ENCODE measurements at places on chromosomes 13 and 19.

GRCh38 chr13:93399212-93399611 lies 172.6 kb downstream of the GPC6 start:
- DNase-seq = no peak
- H3K27me3 ChIP-seq = no peaks in the 10 kb centered on the region
- no peak overlapping the region for H3K27ac ChIP-seq
- H3K4me1 ChIP-seq = no peaks in the 10 kb centered on the region

DNA sequence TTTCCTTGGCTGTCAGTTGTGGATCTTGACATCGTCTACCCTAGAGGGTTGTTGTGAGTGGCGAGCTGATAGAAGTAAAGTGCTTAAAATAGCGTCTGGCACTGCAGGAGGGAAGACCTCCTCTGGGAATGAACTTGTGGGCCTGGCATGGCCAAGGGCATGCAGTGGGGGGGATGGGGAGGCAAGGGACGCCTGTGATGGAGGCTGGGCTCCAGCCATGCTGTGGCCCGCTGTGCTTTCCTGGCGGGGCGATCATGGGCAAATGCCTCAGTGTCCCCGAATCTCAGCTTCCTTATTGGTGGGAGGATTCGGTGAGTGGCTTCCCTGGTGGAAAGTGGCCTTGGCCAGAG lies 10.7 kb downstream of the CARM1 start:
- H3K27ac ChIP-seq = no peak overlapping the region
- no peak overlapping the region for H3K4me3 ChIP-seq
- no peak for DNase-seq
- peaks cover 18% of the 10 kb centered on the region for H3K4me1 ChIP-seq
- no peaks in the 10 kb centered on the region for H3K27me3 ChIP-seq

- no peak overlapping the region for H3K4me3 ChIP-seq
- H3K36me3 ChIP-seq = no peaks in the 10 kb centered on the region
- no peak for DNase-seq
- H3K4me1 ChIP-seq = peaks cover 7% of the 10 kb centered on the region
- no peaks in the 10 kb centered on the region for H3K27me3 ChIP-seq
These were observed 4.8 kb downstream of the TNFSF9 start for GRCh38 chr19:6535558-6536137.

- no peaks in the 10 kb centered on the region for H3K4me1 ChIP-seq
- H3K27ac ChIP-seq = peak overlapping the region; percentile 5
- H3K36me3 ChIP-seq = peaks cover 18% of the 10 kb centered on the region
- no peaks in the 10 kb centered on the region for H3K27me3 ChIP-seq
- H3K4me3 ChIP-seq = no peak overlapping the region
These were observed 36.4 kb downstream of the EPS15L1 start for GRCh38 chr19:16435238-16435917.

DNA sequence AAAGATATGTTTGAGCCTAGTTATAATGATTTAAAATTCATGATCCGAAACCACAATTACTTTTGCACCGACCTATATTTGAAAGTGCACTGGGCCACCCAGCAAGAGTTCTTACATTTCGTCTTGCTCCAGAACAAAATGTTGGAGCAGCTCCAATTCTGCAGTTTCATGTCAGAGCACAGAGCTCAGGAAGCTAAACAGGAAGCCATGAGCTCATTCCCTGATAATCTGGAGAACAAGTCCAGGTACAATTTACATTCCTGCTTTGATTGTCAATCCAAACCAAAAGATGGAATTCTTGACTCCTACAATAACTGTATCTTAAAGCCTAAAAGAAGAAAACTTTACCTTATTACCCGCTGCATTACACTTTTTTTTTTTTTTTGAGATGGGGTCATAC lies 131.8 kb downstream of the KCTD12 start:
- DNase-seq = no peak
- H3K27me3 ChIP-seq = no peaks in the 10 kb centered on the region
- no peaks in the 10 kb centered on the region for H3K4me1 ChIP-seq
- H3K36me3 ChIP-seq = no peaks in the 10 kb centered on the region

- no peak overlapping the region for H3K27ac ChIP-seq
- H3K4me1 ChIP-seq = no peaks in the 10 kb centered on the region
- no peak for DNase-seq
- no peaks in the 10 kb centered on the region for H3K27me3 ChIP-seq
- no peaks in the 10 kb centered on the region for H3K36me3 ChIP-seq
- no peak overlapping the region for H3K4me3 ChIP-seq
These were observed 81.4 kb downstream of the RNASEH2B start for GRCh38 chr13:50990818-50991506.

- H3K27ac ChIP-seq = no peak overlapping the region
- DNase-seq = no peak
- H3K36me3 ChIP-seq = no peaks in the 10 kb centered on the region
- H3K4me1 ChIP-seq = no peaks in the 10 kb centered on the region
These were observed 22.3 kb downstream of the ZSWIM9 start for GRCh38 chr19:48192750-48193149.

DNA sequence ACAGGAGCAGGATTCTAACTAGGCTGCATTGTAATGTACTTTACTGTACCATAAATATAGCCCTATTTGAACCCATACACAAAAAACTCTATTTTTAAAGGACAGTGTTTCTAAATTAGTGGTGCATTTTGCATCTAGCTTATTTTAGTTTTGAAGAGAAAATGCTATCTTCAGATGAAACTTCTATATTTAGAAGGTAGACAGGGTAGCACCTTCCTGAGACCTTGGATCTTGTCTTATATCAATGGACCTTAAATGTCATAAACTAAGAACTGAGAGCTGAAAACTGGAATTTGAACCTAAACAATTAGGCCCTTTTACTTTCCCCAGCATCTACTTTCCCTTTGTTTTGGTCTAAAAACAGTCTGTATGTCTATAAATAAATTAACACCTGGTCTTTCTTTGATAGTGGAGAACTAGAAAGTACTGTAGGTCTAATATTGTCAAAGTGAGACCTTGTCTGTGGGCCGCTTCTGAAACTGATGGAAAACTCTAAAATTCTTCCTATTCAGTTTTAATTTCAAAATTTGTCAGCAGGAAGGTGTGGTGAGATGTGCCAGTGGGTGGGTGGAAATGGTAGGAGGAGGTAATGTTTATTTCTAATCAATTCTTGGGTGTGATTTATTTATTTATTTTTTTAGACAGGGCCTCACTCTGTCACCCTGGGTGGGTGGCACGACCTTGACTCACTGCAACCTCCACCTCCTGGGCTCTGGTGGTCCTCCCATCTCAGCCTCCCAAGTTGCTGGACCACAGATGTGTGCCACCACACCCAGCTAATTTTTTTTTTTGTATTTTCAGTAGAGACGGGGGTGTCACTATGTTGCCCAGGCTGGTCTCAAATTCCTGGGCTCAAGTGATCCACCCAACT lies 10.1 kb downstream of the COG3 start:
- no peak overlapping the region for H3K27ac ChIP-seq
- no peak for DNase-seq
- H3K4me3 ChIP-seq = no peak overlapping the region
- H3K27me3 ChIP-seq = no peaks in the 10 kb centered on the region
- peaks cover 14% of the 10 kb centered on the region for H3K36me3 ChIP-seq
- peaks cover 3% of the 10 kb centered on the region for H3K4me1 ChIP-seq

GRCh38 chr19:51158474-51159129 lies 16.5 kb downstream of the SIGLEC7 start:
- no peaks in the 10 kb centered on the region for H3K36me3 ChIP-seq
- H3K27ac ChIP-seq = no peak overlapping the region
- H3K4me1 ChIP-seq = no peaks in the 10 kb centered on the region
- peak; percentile 64 for DNase-seq
- H3K27me3 ChIP-seq = no peaks in the 10 kb centered on the region
- no peak overlapping the region for H3K4me3 ChIP-seq

GRCh38 chr13:93118081-93118615 lies 108.5 kb upstream of the GPC6 start:
- H3K4me3 ChIP-seq = no peak overlapping the region
- no peak for DNase-seq
- H3K4me1 ChIP-seq = no peaks in the 10 kb centered on the region
- no peaks in the 10 kb centered on the region for H3K27me3 ChIP-seq
- no peak overlapping the region for H3K27ac ChIP-seq

GRCh38 chr19:32890841-32891240 lies 21.3 kb upstream of the SLC7A9 start:
- no peak overlapping the region for H3K4me3 ChIP-seq
- no peaks in the 10 kb centered on the region for H3K36me3 ChIP-seq
- no peak overlapping the region for H3K27ac ChIP-seq
- no peak for DNase-seq
- no peaks in the 10 kb centered on the region for H3K27me3 ChIP-seq
- no peaks in the 10 kb centered on the region for H3K4me1 ChIP-seq

- no peak overlapping the region for H3K4me3 ChIP-seq
- peaks cover 3% of the 10 kb centered on the region for H3K36me3 ChIP-seq
- peaks cover 5% of the 10 kb centered on the region for H3K4me1 ChIP-seq
These were observed 41.2 kb downstream of the POLR1D start for GRCh38 chr13:27662738-27663470.

DNA sequence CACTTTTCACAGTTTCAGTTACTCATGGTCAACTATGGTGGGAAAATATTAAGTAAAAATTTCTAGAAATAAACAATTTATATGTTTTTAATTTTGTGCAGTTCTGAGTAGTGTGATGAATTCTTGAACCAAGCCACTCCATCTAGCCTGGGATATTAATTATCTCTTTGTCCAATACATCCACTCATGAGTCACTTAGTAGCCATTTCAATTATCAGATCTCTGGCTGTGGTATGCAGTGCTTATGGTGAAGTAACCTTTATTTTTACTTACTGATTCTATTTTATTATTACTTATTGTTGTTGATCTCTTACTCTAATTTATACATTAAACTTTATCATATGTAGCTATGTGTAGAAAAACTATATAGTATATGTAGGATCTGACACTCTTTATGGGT lies 128.9 kb upstream of the KLHL1 start:
- no peaks in the 10 kb centered on the region for H3K36me3 ChIP-seq
- H3K27ac ChIP-seq = no peak overlapping the region
- H3K4me3 ChIP-seq = no peak overlapping the region
- no peak for DNase-seq
- H3K27me3 ChIP-seq = no peaks in the 10 kb centered on the region
- no peaks in the 10 kb centered on the region for H3K4me1 ChIP-seq

- no peaks in the 10 kb centered on the region for H3K4me1 ChIP-seq
- no peaks in the 10 kb centered on the region for H3K27me3 ChIP-seq
- H3K4me3 ChIP-seq = no peak overlapping the region
- H3K27ac ChIP-seq = no peak overlapping the region
- H3K36me3 ChIP-seq = no peaks in the 10 kb centered on the region
These were observed 214.4 kb downstream of the RAP2A start for GRCh38 chr13:97648171-97648880.

DNA sequence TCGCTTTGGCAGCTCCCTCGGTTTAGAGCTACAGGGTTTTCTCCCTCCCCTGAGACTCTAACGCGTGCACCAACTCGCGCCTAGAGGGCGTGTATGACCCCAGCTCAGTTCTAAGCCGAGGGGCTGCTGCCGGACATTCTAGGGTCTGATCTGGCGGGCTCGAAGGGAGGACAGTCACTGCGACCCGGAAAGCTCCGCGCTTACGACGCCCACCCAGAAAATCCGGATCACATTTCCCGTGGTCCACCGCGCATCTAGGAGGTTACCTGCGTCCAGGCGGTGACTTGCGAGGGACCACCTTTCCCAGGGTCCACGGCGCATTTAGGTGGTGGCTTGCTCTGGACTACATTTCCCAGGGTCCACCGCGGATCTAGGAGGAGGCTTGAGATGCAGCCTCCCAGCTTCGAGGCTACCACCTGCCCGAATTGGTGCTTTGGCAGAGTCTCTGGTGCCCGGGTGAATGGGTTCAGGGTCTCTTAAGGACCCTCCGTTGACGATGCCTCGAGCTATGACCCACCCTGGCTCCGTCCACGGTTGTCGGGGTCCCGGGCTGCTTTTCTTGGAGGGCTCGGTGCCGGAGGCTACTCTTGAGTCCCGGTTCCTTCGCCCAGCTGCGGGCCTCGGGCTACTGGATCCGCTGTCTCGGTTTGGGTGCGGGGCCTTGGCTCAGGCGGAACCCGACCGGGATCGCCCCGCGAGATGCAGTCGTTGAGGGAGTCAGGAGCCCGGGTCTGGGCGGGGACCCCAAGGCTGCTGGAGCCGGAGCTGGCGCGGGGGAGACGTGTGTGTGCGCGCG lies 30.5 kb downstream of the ZNF146 start:
- H3K4me3 ChIP-seq = peak overlapping the region; percentile 27
- no peak for DNase-seq
- no peaks in the 10 kb centered on the region for H3K36me3 ChIP-seq
- H3K27ac ChIP-seq = no peak overlapping the region

GRCh38 chr13:27008733-27009132 lies 162.9 kb downstream of the USP12 start:
- H3K36me3 ChIP-seq = no peaks in the 10 kb centered on the region
- no peak overlapping the region for H3K4me3 ChIP-seq
- H3K27ac ChIP-seq = no peak overlapping the region
- no peaks in the 10 kb centered on the region for H3K27me3 ChIP-seq
- DNase-seq = no peak

DNA sequence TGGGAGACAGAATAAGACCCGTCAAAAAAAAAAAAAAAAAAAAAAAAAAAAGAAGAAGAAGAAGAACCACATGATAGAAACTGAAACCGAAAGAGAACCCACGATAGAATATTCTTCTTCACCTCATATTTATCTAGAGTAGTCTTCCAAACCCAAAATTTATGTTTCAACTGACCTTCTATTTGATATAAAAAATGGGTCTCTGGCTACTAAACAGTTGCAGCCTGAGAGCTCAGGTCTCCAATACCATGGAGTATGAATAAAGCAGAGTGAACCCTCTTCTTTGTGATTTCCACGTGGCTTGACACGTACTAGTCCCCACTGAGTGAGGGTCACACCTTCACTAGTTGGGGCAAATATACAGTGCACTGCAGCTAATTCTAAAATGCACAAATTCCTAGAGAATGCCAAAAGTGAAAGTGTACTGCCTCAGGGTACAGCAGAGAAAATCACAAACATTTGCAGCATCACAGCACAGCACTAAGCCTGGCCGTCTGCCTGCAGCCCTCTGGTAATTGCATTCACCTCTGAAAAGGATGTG lies 30.8 kb upstream of the RFC3 start:
- H3K4me1 ChIP-seq = no peaks in the 10 kb centered on the region
- no peak overlapping the region for H3K27ac ChIP-seq
- H3K4me3 ChIP-seq = peak overlapping the region; percentile 47
- no peak for DNase-seq

GRCh38 chr19:5588441-5588840 lies 20.7 kb upstream of the TINCR start:
- no peak for DNase-seq
- H3K4me1 ChIP-seq = no peaks in the 10 kb centered on the region
- no peak overlapping the region for H3K4me3 ChIP-seq
- peaks cover 72% of the 10 kb centered on the region for H3K36me3 ChIP-seq

DNA sequence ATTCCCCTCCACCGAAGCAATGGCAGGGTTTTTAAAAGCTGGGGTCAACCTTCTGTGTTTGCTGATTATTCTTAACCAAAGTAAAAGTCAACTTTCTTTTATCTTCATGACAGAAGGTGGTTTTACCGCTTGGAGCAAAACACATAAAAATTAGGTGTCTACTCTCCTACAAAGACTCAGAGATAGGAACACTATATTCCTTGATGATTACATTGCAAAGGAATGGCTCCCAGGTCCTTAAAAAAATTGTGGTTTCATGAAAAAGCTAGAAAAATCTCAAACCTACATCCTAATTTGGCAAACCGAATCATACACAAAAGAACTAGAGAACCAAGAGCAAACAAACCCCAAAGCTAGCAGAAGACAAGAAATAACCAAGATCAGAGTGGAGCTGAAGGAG lies 760.4 kb upstream of the PCDH20 start:
- no peaks in the 10 kb centered on the region for H3K36me3 ChIP-seq
- no peaks in the 10 kb centered on the region for H3K27me3 ChIP-seq
- no peak overlapping the region for H3K27ac ChIP-seq
- DNase-seq = no peak

- no peak overlapping the region for H3K27ac ChIP-seq
- H3K4me1 ChIP-seq = peaks cover 48% of the 10 kb centered on the region
- no peaks in the 10 kb centered on the region for H3K36me3 ChIP-seq
- no peak overlapping the region for H3K4me3 ChIP-seq
These were observed 3.8 kb downstream of the SGTA start for GRCh38 chr19:2779121-2779740.

Measured in liver (tissue), 10 donors.